ENCODE measurements at places on chromosomes 6 and 20. TPM values are rescaled to one million over a fixed set of nuclear protein-coding genes. Genes with fewer than 3 reads are reported as not detected.
A peak's percentile ranks its signal among the peaks of the same experiment; 100 is the strongest.

- no peak for DNase-seq
These were observed 127.2 kb downstream of the CD109 start for GRCh38 chr6:73823046-73823735.

DNA sequence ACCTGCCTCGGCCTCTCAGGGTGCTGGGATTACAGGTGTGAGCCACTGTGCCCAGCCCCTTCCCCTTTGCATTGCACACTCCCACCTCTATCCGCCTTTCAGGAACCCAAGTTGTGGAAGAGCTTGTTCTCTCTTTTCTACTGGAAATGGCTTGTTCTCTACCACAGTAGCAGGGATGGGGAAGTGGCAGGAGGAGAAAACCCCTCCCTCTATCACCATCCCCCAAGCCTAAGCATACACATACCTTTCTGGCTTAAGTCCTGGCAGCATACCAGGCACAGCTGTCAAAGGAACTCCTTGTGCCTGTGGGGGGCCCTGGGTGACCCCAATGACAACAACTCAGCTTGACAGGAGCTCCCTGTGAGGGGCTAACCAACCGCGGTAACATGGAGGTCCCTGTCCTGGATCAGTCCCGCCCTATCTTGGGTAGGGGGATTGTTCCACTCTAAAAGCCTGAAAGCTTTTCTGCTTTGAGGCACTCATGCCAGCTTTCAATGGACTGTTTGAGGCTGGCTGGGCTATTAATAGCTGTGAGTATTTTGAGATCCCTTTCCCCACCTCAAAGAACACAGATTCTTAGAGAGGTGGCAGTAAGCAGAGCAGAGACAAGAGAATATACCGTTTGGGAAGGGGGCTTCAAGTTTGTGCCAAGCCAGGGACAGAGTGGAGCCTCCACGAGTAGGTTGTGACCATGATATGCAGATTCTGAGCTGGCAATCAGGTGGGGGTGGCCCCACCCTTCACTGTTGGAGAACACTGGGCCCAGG, 2.3 kb downstream of the KLHDC3 start:
- no peak for DNase-seq

C6orf141 gene
- 37.8 TPM for total RNA-seq

LPIN3 gene
- 30.4 TPM for total RNA-seq

GRCh38 chr6:32406857-32407256, at the start of gene BTNL2:
Gene BTNL2 (minus strand): TSS chr6:32407181. CDS start chr6:32407123, 58 bp downstream.
- DNase-seq: no peak

- DNase-seq: no peak
These were observed 236.6 kb downstream of the ARID1B start for GRCh38 chr6:157013649-157014304.

GRCh38 chr6:170095273-170095981, 195.5 kb downstream of the DLL1 start:
- no peak for DNase-seq

- DNase-seq: no peak
These were observed 60.1 kb downstream of the ADTRP start for GRCh38 chr6:11718463-11718862.

DNA sequence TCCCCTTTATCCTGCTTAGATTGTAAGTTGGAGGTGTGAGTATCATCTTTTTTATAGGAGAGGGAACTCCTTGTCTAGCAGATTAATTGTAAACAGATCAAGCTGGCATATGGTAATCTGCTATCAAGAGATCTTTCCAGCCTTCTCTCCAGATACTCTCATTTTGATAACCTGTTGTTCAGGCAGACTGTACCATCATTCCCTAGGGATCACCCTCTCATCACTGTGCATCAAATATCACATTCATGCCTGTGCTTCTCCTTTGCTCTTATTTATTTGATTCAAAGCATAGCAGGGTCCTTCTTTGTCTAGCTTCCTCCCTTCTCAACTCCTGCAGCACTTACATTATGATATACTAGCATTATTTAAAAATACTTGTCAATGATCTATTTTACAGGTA, 73.8 kb downstream of the LRRC1 start:
- no peak for DNase-seq

IER3 gene
- 13.9 TPM for total RNA-seq

- DNase-seq: peak; percentile 54
These were observed 2.5 kb upstream of the SRC start for GRCh38 chr20:37343212-37343993.

DNA sequence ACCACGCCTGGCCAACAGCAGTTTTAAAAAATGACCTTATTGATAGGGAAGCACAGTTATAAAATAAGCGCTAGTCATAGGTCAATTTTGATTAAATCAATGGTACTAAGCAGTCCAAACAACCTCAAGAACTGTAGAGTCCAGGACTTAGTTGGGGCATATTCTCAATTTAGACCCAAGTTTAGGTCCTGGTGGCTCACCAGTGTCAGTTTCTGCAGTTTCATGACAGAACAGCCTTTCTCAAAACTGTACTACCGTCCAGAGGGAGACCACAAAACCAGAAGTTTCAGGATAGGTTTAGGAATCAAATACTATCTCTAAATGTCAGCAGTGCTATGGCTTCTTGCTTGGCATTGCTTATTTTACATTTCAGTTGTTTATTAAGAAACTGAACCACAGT, 39.1 kb downstream of the LHFPL5 start:
- DNase-seq: no peak

RSPH9 gene
- 1.9 TPM for total RNA-seq

DNA sequence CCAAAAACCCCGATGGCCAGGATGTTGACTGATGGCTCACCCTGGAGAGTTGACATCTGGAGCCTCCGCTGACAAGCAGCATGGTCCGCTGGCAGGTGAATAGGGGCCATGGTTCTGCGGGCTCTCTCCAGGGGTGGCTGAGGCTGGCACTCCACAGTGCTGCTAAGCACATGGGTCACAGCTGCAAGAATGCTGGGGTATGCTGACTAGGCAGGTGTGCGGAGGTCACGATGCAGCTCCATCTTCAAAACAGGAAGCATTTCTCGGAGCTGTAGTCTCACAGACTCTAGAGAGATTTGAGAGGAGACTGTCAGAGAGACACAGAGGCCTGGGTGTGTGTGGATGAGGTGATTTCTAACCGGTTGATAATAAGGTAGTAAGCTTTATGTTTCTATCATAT, 341.6 kb downstream of the NRN1 start:
- DNase-seq: no peak

NKAIN4 gene
- 1.2 TPM for total RNA-seq

- DNase-seq: no peak
These were observed 3.0 kb upstream of the CRIP3 start for GRCh38 chr6:43311666-43312065.

- DNase-seq: no peak
These were observed 59.0 kb downstream of the FAM120B start for GRCh38 chr6:170365593-170365992.

DNA sequence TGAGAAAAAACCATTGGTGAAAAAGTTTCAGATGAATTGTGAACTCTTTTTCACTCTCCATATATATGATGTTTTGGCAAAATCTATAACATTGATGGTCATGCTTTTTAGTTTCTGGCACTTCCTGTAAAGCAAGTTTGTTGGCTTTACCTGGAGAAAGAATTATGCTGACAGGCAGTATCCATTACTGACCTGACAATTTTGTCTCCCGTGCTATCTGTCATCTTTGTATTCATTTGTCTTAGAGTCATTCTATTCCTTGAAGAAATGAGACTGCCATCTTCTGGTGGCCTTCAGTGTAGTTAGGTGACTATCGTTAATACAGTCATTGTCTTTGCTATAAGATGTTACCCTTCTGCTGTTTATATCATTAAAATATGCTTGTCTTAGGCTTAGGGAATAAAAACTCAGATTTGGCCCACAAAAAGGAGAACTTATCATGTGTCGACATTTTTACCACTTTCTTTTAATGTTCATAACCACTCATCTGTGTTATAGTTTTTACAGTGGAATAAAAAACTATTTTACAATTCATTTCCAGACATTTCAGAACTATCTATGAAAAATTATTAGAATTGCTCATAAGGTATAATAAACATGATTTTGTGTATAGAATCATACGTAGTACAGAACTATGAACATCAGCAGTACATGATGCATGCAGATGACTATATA, 707.0 kb downstream of the EPM2A start:
- DNase-seq: peak; percentile 33

- no peak for DNase-seq
These were observed 67.2 kb downstream of the RPP40 start for GRCh38 chr6:4936681-4937041.

TPX2 gene
- 23.2 TPM for total RNA-seq

GRCh38 chr20:19706463-19706862, 51.6 kb upstream of the RIN2 start:
- DNase-seq: no peak

MCCD1 gene
- total RNA-seq: not detected

OXT gene
- 9.8 TPM for total RNA-seq

DNA sequence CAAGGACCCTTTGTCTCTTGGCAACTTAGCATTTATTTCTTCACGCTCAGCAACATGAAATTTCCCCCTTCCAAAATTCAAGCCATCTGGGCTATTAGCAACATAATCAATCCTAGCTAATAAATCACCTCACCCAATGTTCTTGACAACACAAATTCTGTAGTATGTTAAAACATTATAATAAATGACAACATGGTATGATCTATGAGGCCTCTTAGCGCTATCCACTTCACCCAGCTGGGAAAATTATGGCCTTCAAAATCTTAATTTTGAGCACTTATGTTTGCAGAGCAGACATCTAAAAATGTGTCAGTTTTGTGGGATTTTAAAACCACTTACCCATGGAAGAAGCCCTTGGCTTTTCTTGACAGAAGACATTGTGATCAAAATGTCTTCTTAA, 181.9 kb downstream of the HDGFL1 start:
- DNase-seq: no peak

DNA sequence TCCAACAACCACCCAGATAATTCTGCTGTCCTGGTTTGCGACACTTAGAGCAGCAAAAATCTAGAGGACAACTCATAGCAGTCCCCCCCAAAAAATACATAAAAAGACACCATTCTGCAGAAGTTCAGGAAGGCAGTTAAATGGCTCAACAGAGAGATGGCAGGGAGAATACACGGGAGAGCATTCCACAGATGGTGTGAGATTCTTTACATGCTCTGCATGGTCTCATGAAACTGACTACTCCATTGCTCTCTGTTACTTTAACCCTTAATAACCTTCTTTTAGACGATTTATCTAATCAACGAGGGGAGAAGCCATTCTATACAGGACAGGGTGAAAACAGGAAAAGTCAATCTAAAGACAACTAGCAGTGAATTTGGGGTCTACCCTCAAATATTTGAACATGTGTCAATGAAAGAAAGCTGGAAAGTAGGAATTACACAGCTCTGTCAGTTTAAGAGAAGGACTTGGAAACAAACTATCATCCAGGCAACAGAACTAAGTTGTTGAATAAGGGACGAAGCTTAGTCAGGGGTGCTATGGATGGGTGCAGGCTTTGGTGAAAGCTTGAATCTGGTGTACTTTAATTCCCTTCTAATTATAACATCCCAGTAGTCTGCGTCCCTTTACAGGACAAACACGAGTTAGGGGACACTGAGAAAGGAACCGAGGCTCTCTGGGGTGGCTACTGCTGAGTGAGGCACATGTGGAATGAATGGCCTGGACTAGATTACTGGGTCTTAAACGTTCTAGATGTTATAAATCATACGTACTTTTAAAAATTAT, 5.1 kb downstream of the PERP start:
- DNase-seq: no peak

- no peak for DNase-seq
These were observed 24.3 kb upstream of the ADGRF1 start for GRCh38 chr6:47066418-47066817.

GRCh38 chr6:74075323-74075722, 379.3 kb downstream of the CD109 start:
- DNase-seq: no peak

DNA sequence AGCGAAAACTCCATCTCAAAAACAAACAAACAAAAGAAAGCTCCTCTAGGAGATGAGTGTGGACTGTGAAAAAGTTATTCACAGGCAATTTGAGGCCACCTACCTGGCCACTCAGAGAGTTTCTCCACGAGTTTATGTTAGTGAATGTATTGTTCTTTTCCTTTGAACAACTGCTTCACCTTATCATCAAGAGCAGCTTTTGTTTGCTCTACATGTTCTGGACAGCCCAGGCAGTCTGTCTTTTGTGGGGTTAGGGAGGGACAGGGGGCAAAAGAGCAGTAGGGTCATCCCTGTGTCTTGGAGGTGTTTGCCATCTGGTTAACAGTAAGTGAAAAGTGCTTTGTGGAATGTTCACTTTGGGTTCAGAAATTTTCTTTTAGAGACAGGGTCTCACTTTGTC, 8.0 kb downstream of the CASS4 start:
- DNase-seq: no peak

GRCh38 chr6:141212296-141212695, 920.4 kb upstream of the GJE1 start:
- DNase-seq: no peak

DNA sequence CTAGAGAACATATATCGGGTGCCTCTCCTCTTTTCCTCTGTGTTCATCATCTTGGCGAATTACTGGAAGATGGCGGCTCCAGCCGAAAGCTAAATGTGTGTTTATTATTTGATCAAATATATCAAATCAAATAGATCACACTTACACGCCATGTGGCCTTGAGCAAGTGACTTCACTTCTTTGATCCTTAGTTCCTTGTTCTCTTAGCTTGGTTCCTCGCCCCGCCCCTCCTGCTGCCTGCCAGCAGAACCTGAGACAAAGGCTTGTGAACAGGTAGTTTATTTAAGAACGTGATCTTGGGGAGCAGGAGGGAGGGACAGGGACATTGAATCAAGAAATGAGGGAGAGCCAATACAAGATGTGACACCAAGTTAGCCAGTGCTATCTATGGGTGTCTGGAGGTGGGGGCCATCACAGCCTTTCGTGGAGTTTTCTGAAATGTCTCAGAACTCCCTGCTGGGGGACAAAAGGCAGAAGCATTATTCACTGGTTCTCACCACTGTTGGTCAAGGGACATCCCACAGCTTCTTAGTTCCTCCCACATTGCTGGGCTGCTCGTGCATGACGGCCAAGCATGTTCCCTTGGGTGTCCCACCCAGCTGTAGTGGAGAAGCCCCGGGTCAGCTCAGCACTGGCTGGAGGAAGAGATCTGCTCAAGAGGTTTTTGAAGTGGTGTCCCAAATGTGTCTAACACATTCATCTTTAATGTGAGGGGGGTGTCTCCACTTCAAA, 44.9 kb upstream of the RNF24 start:
- peak; percentile 94 for DNase-seq

TMEM151B gene
- 1.1 TPM for total RNA-seq

DNA sequence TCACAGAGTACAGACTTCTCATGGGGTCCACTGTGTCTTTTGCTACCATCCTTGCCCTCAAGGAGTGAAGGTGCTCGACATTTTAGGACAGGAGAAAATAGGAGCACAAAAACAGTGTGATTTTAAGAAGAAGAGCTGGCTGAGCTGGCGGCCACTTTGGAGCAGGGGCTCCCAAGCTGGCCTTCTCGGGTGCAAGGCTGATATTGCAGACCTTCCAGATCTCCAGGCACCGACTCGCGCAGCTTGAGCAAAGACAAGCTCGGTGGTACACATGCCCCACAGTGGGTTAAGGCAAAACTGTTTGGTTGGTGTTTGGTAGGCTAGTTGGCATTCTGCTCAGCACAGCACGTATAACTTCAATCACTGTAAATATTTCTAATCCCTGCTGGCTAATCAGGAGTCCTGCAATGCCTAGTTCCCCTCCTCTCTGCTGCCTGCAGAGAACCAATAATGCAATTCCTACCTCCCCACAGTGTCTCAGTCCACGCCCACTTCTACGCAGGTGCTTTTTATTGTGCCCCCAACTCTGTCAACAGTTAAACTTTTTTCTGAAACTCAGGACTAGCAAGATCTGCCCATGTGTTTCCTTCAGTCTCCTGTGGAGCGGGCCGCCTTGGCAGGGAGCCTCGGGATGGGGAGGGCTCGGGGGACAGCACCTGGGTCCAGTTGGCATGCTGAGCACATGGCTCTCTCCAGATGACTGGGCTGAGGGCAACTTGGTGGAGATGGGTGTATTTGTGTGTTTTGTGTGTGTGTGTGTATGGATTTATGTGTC, 12.7 kb upstream of the SMOC2 start:
- no peak for DNase-seq

Data from prostate gland (tissue), 2 donors.